ENCODE measurements at places on chromosomes 3 and 15. TPM values are rescaled to one million over a fixed set of nuclear protein-coding genes. Genes with fewer than 3 reads are reported as not detected.

KCNMB3 gene
- total RNA-seq, result 7.7 TPM

DPPA2 gene
- total RNA-seq, result not detected

TMEM212 gene
- not detected for total RNA-seq

SLC24A5 gene
- not detected for total RNA-seq

ZFYVE19 gene
- total RNA-seq, result 10.9 TPM

RASGRF1 gene
- not detected for total RNA-seq

PPP1R14D gene
- not detected for total RNA-seq

ACTR8 gene
- total RNA-seq, result 13.1 TPM

NANOGP8 gene
- not detected for total RNA-seq

EIF4G1 gene
- 334 TPM for total RNA-seq

DNA sequence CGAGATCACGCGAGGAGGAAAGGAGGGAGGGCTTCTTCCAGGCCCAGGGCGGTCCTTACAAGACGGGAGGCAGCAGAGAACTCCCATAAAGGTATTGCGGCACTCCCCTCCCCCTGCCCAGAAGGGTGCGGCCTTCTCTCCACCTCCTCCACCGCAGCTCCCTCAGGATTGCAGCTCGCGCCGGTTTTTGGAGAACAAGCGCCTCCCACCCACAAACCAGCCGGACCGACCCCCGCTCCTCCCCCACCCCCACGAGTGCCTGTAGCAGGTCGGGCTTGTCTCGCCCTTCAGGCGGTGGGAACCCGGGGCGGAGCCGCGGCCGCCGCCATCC lies 1.1 kb upstream of the SETD5 start:
- DNase-seq, result peak; percentile 72
- H3K36me3 ChIP-seq, result peaks cover 8% of the 10 kb centered on the region
- H3K4me1 ChIP-seq, result peaks cover 47% of the 10 kb centered on the region

GRCh38 chr3:139234491-139234890 lies 109.3 kb upstream of the MRPS22 start:
- H3K27me3 ChIP-seq, result no peaks in the 10 kb centered on the region
- H3K4me1 ChIP-seq, result no peaks in the 10 kb centered on the region
- H3K27ac ChIP-seq, result no peak overlapping the region
- DNase-seq, result no peak
- no peak overlapping the region for H3K4me3 ChIP-seq
- no peaks in the 10 kb centered on the region for H3K36me3 ChIP-seq

DNA sequence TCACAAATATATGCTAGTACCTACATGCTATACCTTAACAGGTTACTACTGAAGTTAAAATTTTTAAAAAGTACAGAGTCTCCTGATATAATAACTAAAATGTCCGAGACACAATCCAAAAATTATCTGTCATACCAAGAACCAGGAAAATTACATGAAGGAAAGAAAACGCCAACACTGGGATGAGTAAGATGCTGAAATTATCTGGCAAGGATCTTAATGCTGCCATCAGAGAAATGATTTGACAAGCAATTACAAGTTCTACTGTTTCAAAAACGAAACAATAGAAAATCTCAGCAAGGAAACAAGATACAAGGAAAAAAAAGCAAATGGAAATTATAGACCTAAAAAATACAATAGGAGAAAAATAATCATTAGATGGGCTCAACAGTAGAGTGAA lies 92.5 kb downstream of the UBE3A start:
- H3K4me3 ChIP-seq, result no peak overlapping the region
- no peaks in the 10 kb centered on the region for H3K27me3 ChIP-seq
- peaks cover 16% of the 10 kb centered on the region for H3K4me1 ChIP-seq
- H3K36me3 ChIP-seq, result no peaks in the 10 kb centered on the region
- no peak overlapping the region for H3K27ac ChIP-seq

DNA sequence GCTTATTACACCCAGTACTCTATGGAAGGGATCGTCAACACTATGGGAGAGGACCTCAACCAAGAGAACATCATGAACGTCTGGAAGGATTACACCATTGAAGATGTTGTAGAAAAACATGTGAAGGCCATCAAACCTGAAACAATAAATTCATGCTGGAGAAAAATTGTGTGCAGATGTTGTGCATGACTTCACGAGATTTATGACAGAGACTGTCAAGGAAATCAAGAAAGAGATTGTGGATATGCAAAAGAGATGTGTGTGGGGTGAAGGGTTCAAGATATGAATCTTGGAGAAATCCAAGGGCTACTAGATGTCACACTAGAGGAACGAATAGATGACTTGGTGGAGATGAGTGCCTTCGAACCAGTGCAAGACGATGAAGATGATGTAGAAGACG lies 3.5 kb upstream of the PARP16 start:
- H3K27ac ChIP-seq, result no peak overlapping the region
- H3K4me3 ChIP-seq, result no peak overlapping the region
- H3K4me1 ChIP-seq, result peaks cover 2% of the 10 kb centered on the region
- H3K36me3 ChIP-seq, result no peaks in the 10 kb centered on the region

GRCh38 chr3:71784914-71785531 lies at the start of gene PROK2:
TSS of gene PROK2 (minus strand) at chr3:71785148. CDS start at chr3:71785052, 96 bp downstream.
- H3K27ac ChIP-seq, result no peak within 1 kb of the TSS
- H3K4me1 ChIP-seq, result peaks cover 21% of the 10 kb centered on the region
- peak within 1 kb of the TSS; percentile 67 for H3K4me3 ChIP-seq
- peaks cover 37% of the 10 kb centered on the region for H3K27me3 ChIP-seq
- DNase-seq, result no peak

DNA sequence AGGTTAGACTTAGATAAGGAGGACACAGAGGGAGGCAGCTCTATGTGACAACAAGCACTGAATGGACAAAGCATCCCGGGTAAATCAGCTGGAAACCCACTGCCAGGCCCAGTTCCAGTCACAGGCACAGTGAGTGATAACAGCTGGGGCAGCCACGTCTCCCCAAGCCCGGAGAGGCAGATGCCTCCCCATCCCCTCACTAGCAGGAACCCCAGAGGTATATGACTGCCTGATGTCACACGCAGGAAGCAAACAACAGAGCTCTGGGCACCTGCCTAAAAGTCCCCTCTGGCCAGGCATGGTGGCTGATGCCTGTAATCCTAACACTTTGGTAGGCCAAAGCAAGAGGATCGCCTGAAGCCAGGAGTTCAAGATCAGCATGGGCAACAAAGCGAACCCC lies 18.2 kb downstream of the C15orf62 start:
- no peaks in the 10 kb centered on the region for H3K27me3 ChIP-seq
- H3K27ac ChIP-seq, result no peak overlapping the region
- H3K36me3 ChIP-seq, result no peaks in the 10 kb centered on the region
- no peak for DNase-seq
- no peak overlapping the region for H3K4me3 ChIP-seq

DNA sequence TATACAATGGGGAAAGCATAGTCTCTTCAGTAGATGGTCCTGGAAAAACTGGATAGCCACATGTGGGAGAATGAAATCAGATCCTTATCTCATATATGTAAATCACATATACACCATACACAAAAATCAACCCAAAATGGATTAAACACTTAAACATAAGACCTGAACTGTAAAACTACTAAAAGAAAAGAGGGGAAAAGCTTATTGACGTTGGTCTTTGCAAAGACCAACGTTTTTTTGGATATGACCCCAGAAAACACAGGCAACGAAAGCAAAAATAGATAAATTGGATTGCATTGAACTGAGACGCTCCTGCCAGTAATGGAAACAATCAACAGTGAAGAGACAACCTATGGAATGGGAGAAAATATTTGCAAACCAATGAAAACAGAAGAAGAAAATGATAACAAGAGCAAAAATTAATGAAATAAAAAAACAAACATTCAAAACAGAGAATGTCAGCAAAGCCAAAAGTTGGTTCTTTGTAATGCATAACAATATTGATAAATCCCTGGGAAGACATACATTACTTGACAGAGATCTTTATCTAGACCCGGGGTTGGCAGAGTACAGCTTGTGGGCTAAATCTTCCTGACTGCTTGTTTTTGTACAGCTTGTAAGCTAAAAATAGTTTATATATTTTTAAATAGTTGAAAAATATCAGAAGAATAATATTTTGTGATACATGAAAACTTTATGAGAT lies 86.9 kb downstream of the NEO1 start:
- no peaks in the 10 kb centered on the region for H3K27me3 ChIP-seq
- peak overlapping the region; percentile 3 for H3K4me3 ChIP-seq
- DNase-seq, result no peak

- no peaks in the 10 kb centered on the region for H3K4me1 ChIP-seq
- no peaks in the 10 kb centered on the region for H3K36me3 ChIP-seq
- no peak overlapping the region for H3K27ac ChIP-seq
- DNase-seq, result no peak
- no peaks in the 10 kb centered on the region for H3K27me3 ChIP-seq
Measured at GRCh38 chr3:186432189-186432588, 70.2 kb upstream of the DGKG start.

GRCh38 chr3:173128633-173129032 lies 12.4 kb downstream of the SPATA16 start:
- H3K27ac ChIP-seq, result no peak overlapping the region
- DNase-seq, result no peak
- H3K36me3 ChIP-seq, result no peaks in the 10 kb centered on the region
- no peaks in the 10 kb centered on the region for H3K4me1 ChIP-seq

DNA sequence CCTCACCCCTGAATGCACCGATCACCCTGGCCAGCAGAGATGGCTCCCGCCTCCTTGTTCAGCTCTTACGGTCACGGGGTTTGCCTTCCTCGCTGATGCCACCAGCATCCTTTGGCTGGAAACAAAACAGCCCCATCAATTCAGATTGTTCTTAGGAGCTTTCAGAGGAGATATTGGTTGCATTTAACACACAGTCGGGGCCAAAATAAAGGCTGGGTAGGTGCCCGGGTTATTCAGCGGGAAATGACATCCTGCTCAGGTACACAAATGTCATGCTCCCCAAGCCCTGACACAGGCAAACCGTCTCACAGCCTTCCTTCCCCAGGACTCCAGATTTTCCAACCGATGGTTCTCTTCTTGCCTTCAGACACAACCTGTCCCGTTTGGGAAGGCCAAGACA lies 62.4 kb upstream of the MEF2A start:
- no peak for DNase-seq
- H3K27ac ChIP-seq, result no peak overlapping the region
- peaks cover 43% of the 10 kb centered on the region for H3K4me1 ChIP-seq
- no peaks in the 10 kb centered on the region for H3K27me3 ChIP-seq
- no peaks in the 10 kb centered on the region for H3K36me3 ChIP-seq

DNA sequence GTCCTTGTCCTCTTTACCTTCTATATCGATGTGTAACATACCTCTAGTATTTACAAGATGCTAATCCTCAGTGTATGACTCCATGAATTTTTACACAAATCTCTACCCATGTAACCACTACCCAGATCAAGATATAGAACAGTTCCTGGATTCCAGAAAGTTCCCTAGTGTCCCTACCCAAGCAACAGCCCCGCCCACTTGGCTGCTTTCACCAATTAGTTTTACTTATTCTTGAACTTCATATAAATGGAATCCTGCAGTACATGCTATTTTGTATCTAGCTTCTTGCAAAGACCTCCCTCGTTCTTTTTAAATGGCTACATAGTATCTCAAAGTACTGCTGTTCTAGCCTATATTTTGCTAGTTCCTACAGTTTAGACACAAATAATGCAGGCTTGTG lies 33.0 kb downstream of the CD276 start:
- no peaks in the 10 kb centered on the region for H3K27me3 ChIP-seq
- no peaks in the 10 kb centered on the region for H3K4me1 ChIP-seq
- no peak for DNase-seq
- H3K4me3 ChIP-seq, result no peak overlapping the region
- H3K36me3 ChIP-seq, result peaks cover 15% of the 10 kb centered on the region

DNA sequence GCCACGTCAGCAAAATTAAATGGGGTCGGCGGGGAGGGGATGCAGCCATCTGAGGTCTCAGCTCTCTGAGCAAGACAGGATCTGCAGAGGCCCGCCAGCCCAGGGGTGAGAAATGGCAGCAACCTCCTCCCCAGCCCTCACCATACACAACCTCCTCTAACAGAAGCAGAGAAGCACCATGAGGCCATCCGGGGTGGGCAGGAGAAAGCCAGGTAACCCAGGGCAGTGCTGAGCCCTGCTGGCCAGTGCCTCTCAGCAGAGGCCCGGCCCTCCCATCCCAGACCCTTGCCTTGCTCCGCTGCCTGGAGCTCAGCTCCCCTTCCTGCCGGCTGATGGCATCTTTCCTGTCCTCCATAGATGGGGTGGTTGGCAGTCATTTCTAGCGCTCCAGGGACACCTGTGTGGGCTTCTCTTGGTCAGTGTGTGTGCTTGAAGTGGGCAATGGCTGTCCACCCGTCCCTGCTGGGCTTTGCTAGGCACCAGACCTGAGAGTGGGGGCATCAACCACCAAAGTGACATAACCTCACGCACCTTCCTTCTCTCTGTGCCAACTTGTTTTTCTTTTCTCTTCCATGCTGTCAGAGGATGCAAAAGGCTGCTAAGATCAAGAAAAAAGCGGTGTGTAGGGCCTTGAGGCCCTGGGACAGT lies 175.8 kb downstream of the NSMCE3 start:
- no peak overlapping the region for H3K4me3 ChIP-seq
- no peaks in the 10 kb centered on the region for H3K27me3 ChIP-seq
- H3K36me3 ChIP-seq, result no peaks in the 10 kb centered on the region
- no peak overlapping the region for H3K27ac ChIP-seq

DNA sequence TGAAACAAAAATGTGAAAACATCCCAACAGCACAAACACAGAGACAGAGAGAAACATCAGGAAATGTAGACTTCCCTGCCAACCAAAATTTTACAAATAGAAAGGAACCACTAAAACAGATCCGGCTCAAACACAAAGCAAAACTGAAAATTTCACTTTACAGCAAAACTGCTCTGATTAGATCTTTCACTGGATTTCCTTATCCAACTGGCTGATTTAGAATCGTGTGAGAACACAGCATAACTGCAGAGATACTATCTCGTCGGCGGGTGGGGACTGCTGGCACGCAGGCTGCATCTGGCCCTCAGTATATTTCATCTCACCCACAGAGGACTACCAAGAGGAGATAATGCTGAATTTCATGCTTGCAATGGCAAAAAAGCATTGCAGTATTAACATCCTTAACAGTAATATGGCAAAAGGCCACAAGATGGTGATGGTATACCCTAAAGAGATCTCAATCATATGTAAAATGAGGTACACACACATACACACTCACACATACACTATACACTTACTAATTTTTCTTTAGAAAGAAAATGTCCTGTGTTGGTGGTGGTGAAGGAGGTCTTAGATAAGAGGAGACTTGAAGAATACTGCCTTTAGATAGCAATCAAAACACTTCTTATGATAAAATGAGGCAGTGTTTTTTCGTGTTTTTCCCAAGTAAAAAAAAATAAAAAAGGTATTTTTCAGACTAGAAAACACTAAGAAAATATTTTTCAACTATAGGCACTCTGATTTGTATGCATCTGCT lies 10.6 kb upstream of the LEO1 start:
- peak overlapping the region; percentile 48 for H3K4me3 ChIP-seq
- H3K27me3 ChIP-seq, result no peaks in the 10 kb centered on the region
- DNase-seq, result no peak
- peaks cover 9% of the 10 kb centered on the region for H3K4me1 ChIP-seq
- peak overlapping the region; percentile 38 for H3K27ac ChIP-seq

GRCh38 chr15:62593681-62594399 lies 428.8 kb upstream of the C2CD4B start:
- no peak for DNase-seq
- H3K4me1 ChIP-seq, result peaks cover 22% of the 10 kb centered on the region
- peak overlapping the region; percentile 72 for H3K27ac ChIP-seq
- no peak overlapping the region for H3K4me3 ChIP-seq

- H3K27ac ChIP-seq, result no peak overlapping the region
- no peaks in the 10 kb centered on the region for H3K27me3 ChIP-seq
- H3K36me3 ChIP-seq, result peaks cover 3% of the 10 kb centered on the region
- no peak for DNase-seq
- H3K4me1 ChIP-seq, result peaks cover 14% of the 10 kb centered on the region
- H3K4me3 ChIP-seq, result no peak overlapping the region
Measured at GRCh38 chr3:108051005-108051404, 39.8 kb downstream of the CD47 start.
